Ovary (tissue), 10 donors: ENCODE measurements at places on chromosomes 4 and X. TPM values are rescaled to one million over a fixed set of nuclear protein-coding genes. Genes with fewer than 3 reads are reported as not detected.

UGT8 gene
- total RNA-seq, result 4.5 TPM

CT47A1 gene
- total RNA-seq, result not detected

TAF7L gene
- not detected for total RNA-seq

USP17L29 gene
- not detected for total RNA-seq

SSX1 gene
- not detected for total RNA-seq

ADH1B gene
- 67.5 TPM for total RNA-seq

OPHN1 gene
- 7.4 TPM for total RNA-seq

STBD1 gene
- 2.1 TPM for total RNA-seq

OTC gene
- 0.28 TPM for total RNA-seq

AMBN gene
- total RNA-seq, result not detected

ADH1A gene
- 0.53 TPM for total RNA-seq

SRPX gene
- total RNA-seq, result 3.1 TPM

SSX4B gene
- not detected for total RNA-seq

CLDN22 gene
- total RNA-seq, result not detected

PDZD4 gene
- total RNA-seq, result 0.83 TPM

NR3C2 gene
- total RNA-seq, result 34.1 TPM

DCTD gene
- total RNA-seq, result 34.1 TPM

GPRIN3 gene
- 5.2 TPM for total RNA-seq

MUC7 gene
- not detected for total RNA-seq

ARHGEF38 gene
- total RNA-seq, result 0.18 TPM

PGAM4 gene
- total RNA-seq, result not detected

SSX4 gene
- not detected for total RNA-seq

MAGEA12 gene
- not detected for total RNA-seq

RHOXF1 gene
- total RNA-seq, result 1.4 TPM

CXCL9 gene
- 0.13 TPM for total RNA-seq

SLC26A1 gene
- total RNA-seq, result 0.22 TPM
